ENCODE measurements at places on chromosomes 3 and 15.

- no peak for DNase-seq
These were observed 47.9 kb downstream of the PEAK1 start for GRCh38 chr15:77371850-77372563.

DNA sequence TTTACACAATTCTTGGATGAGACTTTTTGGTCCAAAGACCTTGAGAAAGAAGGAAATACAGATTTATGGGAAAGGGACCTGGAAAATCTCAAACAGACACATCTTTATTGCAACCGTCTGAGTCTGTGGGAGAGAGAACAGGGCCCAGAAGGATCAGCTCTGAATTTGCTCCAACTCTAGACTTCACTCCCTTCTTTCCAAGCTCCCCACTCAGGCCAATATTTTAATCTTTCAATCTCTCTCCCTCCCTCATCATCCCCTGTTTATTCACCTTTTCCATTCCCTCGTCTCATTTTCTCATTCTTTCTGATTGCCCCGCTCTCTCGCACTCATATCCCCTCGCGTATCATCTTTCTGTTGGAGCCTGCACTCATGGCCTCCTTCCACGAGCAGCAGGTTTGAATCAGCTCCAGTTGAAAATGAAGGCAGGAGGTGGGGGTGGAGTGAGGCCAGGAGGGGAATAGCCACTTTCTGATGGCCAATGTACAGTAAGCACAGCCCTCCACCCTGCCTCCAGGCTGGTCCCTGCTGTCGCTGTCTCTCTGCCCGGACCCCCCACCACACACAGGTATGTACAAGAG lies 63.6 kb upstream of the BOC start:
- DNase-seq, result no peak

- no peak for DNase-seq
These were observed 18.8 kb upstream of the IGF2BP2 start for GRCh38 chr3:185843635-185844034.

GRCh38 chr15:78060232-78060631 lies 17.3 kb downstream of the TBC1D2B start:
- DNase-seq, result no peak

GRCh38 chr3:22908989-22909507 lies 294.1 kb upstream of the UBE2E2 start:
- no peak for DNase-seq

DNA sequence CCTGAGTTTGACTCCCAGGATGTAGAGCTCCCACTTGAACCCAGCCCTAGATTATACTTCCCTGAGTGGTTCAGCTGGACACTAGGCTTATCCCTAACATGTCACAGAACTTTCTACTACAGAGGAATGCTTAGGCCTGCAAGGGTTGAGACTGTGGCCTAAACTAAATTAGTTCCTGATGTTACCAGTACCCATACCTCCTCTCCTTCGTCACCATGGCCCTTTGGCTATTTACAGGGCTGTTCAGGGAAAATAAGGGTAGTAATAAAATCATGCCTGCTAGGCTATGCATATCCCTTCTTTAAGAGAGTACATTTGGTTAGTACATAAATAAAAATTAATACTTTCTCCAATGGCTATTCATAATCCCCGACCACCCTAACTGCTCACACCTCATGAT lies 356.4 kb upstream of the RASGRP1 start:
- DNase-seq, result no peak

DNA sequence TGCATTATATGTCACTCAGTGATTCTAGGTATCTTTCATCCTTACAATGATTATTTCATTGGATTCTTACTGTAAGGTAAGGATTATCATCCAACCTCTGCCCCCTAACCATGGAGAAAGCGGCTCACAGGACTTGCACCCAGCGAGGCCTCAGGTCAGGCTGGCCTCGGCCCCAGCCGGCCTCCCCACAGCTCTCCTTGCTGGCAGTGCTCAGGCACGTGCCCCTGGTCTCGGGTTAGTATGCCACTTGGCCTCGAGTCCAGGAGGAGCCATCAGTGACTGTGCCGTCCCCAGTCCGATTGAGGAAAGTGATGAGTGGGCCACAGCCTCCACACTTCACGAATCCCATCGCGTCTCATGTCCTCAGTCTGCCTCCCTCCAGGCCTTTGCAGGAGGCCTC lies 35.7 kb upstream of the GABRG3 start:
- no peak for DNase-seq

DNA sequence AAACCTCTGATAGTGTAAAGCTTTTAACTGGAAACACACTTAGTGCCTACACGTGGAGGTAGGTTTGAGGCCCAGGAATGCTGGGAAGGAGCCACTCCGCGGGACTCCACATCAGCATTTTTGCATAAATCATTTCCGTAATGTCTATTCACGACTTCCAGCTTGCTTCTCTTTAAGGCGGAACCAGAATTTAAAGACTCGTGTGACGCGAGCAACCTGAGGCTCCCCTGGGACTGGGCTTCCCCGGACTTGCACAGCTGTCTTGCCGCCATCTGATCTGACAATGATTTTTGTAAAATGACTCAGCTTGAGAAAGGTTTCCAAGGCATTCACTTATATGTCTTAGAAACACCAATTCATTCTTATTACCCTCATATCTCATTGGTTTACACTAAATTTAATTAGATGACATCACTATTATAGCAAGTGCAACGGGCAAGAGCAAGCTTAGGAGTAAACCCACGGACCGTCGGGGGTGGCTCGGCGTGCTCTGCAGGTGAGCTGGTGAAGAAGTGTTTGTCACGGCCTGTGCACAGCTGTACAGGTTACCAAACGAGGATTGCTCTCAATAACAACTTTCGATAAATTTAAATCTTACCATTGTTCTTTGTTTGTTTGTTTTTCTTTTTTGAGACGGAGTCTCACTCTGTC lies 95.2 kb downstream of the CHSY1 start:
- DNase-seq, result no peak

GRCh38 chr3:86774082-86774691 lies 216.8 kb downstream of the VGLL3 start:
- peak; percentile 63 for DNase-seq

- DNase-seq, result peak; percentile 7
These were observed 11.1 kb upstream of the PLAAT1 start for GRCh38 chr3:193229851-193230420.

- DNase-seq, result peak; percentile 70
These were observed 252.4 kb upstream of the CCDC54 start for GRCh38 chr3:107124885-107125284.

GRCh38 chr3:167113035-167113830 lies 266.9 kb downstream of the ZBBX start:
- DNase-seq, result no peak

DNA sequence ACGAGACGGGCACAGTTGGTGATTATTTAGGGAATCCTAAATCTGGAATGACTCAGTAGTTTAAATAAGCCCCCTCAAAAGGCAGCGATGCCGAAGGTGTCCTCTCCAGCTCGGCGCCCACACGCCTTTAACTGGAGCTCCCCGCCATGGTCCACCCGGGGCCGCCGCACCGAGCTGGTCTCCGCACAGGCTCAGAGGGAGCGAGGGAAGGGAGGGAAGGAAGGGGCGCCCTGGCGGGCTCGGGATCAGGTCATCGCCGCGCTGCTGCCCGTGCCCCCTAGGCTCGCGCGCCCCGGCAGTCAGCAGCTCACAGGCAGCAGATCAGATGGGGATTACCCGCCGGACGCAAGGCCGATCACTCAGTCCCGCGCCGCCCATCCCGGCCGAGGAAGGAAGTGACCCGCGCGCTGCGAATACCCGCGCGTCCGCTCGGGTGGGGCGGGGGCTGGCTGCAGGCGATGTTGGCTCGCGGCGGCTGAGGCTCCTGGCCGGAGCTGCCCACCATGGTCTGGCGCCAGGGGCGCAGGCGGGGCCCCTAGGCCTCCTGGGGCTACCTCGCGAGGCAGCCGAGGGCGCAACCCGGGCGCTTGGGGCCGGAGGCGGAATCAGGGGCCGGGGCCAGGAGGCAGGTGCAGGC lies 318.0 kb downstream of the FGF12 start:
- DNase-seq, result no peak

DNA sequence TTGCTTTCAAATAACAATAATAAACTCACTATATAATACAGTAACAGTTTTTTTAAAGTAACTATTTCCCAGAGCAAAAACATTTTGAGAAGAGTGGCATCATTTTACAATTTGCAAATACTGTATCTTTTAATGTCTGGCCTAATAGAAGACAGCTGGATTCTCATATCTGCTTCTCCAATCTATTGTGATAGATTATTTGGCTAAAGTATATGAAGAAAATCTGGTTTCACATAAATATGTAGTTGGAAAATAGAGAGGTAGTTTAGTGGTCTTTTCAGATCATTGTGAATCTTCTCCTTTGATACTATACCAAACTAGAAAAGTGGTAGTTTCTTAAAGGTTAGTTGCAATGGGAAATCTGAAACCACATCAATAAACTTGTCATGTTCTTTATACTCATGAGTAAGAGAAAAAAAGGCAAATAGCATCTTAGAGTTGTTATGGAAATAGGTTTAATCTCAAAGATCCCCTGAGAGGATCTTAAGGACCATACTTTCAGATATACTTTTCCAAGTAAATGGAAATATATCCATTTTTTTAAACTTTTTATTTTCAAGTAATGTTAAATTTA lies 124.8 kb upstream of the NR2E3 start:
- DNase-seq, result no peak

DNA sequence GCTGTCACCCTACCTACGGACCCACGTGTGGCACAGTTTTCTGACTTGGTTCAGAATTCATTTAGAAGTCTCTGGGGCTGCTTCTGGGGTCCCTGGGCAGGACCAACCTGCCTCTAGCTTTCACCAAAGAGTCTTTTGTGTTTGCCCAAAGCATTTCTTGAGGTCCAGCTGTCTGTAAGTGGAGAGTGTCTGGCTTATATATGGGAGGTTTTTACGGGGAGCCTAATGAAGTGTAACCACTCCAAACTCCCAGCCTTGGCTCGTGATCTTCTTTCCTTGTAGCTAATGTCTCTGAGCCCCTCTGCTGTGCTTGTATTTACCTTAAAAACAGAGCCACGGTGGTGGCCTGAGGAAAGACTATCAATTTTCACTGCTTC lies 109.0 kb upstream of the CTDSPL start:
- no peak for DNase-seq

DNA sequence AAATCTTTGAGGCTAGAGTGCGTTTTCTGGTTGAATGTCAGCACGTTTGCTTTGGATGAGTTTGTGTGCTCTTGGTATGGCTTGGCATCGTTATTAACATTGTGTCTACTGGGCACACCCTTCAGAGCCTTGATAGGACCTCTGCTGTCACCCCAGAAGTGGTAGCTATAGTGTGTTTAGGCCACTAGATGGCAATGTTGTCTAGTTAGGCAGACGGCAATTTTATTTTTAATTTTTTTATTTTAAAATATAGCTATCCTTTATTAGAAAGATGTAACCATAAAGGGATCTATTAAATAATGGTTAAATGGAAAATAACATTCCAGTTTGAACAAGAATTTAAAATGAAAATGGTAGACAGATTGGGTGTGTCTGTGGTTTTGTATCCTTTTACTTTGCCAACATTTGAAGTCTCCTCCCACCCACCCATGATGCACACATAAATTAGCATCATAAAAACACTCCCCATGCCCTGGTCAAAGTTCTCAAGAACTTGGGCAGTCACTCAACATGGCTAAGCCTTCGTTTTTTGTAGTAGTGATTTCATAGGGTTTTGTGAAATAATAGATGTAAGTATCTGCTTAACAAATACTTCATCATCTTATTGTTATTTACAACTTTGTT lies 200.7 kb downstream of the KCNH8 start:
- DNase-seq, result peak; percentile 57

DNA sequence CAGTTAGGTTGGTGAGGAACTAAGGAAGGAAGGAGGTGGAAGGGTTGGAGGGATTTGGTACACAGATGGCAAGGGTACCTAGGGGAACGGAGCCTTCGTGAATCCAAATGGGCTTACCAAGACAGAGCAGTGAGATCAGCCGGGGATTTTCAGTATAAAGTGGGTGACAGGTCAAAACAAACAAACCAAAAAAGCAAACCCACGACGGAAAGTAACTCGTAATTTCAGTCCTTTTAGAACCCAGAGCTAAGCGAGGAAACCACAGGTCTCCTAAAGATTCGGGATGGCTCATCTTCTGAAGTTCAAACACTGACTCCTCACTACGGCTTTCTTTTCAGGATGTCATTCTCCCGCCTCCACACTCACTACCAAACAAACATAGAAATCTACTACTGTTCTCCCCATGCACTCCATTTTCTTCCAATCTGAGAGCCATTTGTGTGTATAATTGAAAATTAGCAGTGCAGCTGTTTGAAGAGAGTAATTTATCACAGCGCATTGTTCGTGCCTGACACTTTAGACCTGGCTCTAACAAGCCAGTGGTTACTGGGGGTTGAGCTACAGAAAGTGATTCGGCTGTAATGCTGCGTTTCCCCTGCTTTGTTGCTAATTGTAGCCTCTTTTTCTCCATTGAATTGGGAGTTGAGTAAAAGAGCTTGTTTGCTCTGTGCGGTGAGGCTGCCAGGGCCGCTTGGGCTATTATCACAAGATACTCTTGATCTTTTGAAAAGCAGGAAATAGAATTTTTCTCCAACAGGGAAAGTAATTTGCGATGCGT lies 64.7 kb upstream of the CCDC39 start:
- DNase-seq, result no peak

DNA sequence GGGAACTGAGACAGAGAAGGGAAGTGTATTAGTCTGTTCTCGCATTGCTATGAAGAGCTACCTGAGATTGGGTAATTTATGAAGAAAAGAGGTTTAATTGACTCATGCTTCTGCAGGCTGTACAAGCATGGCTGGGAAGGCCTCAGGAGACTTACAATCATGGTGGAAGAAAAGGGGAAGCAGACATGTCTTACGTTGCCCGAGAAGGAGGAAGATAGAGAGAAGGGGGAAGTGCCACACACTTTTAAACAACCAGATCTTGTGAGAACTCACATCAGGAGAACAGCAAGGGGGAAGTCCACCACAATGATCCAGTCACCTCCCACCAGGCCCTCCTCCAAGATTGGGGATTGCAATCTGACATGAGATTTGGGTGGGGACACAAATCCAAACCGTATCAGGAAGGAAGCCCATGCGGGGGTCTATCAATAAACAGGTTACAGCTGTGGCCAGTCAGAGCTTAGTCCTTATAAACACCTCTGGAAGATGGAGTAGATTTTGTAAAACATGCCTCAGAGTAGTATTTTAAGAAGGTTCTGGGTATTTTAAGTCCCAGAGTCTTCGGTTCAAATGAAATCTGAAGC lies 153.9 kb downstream of the GHSR start:
- DNase-seq, result no peak

DNA sequence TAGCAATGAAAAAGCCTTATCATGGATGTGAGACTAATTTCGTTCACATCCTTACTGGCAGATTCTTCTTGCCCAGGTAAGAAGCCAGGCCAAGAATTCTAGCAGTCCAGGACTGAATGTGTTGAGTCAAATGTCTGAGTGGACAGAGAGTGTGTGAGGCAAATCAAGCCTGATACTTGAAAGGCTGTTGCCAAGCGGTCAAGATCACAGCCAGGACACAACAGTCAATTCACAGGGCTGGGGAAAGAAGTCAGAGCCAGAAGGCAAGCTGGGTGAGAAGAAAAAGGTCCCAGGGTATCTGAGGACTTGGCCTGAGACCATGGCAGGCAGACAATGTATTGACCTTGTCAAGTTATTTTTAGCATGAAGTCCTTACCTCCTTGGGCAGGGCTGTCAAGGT lies 301.3 kb downstream of the ZNF385D start:
- no peak for DNase-seq

All from SK-MEL-5 (cell line).